ENCODE measurements at places on chromosomes 13 and 19.

DNA sequence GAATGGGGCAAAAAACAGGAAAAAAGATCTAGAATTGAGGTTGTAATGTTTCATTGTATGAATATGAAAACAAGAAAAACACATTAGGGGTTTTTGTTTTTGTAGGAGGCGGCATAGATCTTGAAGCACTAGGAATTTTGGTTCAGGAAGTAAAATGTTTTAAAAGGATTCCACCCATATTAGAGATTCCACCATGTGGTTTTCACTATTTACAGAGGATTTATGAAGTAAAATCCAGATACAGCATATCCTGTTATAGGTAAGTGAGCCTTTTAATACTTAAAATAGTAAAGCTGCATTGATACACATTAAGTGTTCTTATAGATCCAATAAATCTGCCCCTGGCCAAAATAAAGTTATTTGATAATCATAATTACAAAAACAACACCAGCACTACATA, 61.4 kb downstream of the MICU2 start:
- DNase-seq: no peak

DNA sequence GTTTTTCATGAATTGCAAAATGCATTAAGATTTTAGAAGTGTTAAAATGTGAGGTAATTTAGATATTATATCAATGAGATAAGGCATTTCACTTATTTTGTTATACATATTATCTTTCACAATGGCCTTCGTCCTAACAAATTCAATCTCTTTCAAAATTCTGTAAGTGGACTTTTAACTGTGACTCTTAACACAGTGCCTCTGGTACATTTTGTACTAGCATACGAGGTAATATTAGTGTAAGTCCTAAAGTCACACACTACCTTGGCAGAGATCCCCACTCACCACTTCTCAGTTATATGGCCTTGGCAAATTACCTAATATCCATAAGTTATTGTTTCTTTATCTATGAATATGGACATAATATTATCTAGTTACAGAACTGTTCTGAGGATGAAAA, 101.3 kb upstream of the SLITRK6 start:
- DNase-seq: no peak

DNA sequence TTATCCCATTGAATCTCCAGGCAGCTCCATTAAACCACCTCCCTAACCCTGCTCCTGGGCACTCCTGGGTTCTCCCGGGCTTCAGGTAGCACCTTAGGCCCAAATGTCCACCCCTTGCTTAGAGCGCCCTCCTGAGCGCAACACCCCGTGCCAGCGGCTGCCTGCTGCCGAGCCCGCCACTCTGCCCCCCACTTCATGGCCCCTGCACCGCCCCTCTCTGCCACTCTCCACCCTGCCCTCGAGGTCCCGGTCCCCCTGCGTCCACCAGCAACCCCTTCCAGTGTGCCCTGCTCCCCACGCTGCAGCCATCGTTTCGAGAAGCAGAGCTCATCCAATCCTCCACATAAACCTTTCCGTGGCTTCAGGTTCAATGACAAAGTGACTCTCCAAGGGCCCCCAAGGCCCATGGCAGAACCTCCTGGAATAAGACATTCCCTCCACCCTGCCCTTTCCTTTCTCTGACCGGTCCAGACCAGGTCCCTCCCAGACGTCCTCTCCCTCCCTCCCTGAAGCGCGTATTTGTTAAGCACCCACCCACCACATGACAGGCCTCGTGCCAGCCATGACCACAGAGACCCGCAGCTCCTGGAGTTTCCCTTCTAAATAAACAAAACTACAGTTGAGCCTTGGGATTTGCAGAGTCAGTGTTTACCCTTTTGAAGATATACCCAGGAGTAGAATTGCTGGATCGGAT, 66.6 kb downstream of the ARHGEF18 start:
- DNase-seq: no peak

DNA sequence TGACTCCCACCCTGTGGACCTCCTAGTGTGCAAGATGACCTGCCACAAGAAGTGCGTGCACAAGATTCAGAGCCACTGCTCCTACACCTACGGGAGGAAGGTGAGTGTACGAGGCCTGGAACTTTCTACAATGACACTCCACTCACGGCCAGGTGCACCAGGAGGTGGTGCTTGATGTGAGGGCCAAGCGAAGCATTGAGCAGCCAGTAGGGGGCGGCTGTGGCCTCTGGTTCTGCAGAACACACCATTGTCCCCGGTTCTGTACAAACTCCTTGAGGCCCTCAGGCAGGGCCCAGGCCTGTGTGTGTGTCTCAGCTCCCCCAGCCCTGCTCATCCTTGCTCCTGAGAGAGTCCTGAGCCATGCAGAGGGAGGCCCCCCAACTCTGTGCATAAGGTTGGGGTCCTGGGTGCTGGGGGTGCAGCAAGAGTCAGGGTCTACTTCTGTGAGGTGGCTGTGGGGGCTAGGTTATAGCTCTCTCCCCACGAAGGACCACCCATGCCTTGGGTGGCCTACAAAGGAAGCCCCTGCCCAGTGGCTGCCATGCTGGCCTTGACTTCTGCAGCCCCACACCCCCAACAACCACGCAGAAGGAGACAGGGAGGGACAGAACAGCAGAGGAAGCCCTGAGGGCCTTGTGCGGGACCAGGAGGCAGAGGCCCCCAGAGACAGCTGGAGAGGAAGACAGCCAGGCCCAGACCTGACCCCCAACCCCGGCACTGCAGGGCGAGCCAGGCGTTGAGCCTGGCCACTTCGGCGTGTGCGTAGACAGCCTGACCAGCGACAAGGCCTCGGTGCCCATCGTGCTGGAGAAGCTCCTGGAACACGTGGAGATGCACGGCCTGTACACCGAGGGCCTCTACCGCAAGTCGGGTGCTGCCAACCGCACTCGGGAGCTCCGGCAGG, 9.7 kb upstream of the USE1 start:
- peak; percentile 63 for DNase-seq

- DNase-seq: no peak
Observed at GRCh38 chr19:17889609-17890214, 18.0 kb downstream of the SLC5A5 start.

- DNase-seq: no peak
Observed at GRCh38 chr19:39607561-39607960, 5.2 kb downstream of the LGALS13 start.

- no peak for DNase-seq
Observed at GRCh38 chr19:48353677-48354076, 10.1 kb downstream of the TMEM143 start.

DNA sequence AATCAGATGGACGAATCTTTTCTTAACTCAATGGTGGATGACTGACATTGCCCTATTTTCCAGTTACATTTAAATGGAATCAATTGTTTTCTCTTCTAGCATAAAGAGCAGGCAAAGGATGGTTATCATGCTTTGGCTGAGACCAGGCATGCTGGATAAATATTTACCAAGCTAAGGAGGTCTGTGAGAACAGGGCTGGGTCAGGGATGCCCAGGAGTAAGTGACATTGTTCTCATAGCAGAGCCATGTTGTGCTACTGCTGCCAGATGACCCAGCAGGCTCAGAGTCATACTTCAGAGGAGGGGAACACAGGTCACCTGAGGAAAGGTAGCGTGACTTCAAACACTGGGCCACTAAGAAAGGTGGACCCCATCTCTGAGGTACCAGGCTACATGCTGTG, 116.0 kb upstream of the RNF113B start:
- DNase-seq: no peak

DNA sequence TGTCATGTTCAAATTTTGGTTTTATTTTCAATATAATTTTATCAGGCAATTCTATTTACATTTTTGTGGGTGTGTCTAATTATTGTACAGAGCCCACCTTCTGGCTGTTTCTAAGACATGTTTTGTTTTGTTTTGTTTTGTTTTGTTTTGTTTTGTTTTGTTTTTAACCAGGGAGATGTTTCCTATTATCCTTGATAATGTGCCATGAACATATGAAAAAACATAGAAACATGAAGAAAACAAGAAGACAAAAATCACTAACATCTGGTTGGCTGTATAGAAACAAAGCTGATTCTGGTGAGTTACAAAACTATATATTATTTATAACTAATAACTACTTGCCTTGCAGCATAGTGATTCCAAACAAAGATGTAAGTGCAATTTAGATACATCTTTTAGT, 128.1 kb upstream of the TRPC4 start:
- no peak for DNase-seq

DNA sequence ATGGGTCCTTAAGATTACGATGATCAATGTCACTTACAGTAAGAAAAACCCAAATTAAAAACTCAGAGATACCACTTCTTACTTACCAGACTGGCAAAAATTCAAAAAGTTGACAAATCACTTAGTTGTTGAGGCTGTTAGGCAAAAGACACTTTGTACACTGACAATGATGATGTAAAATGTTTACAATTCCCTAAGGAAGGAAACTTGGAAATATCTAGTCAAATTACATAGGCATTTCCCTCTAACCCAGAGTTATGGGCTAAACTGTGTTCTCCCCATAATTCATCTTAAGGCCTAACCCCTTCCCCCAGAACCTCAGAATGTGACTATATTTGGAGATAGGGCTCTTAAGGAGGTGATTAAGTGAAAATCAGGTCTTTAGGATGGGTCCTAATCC, 12.0 kb downstream of the TGDS start:
- no peak for DNase-seq

DNA sequence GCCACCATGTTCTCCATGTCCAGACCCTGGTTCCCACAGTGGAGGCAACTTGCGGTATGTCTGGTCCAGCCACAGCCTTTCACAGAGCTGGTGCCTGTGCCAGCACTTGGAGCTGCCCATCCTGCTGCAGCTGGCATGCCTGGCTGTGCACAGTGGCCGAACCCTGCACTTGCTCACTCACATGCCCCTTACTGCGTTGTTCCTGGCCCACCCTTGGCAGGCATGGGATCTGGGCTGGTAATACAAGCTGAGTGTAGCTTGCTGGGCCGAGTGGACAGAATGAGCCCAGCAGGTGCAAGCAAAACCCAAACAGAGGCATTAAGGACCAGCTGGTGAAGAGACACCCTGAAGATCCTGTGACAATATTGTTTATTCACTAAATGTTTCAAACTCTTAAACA, 583.9 kb upstream of the SLITRK6 start:
- DNase-seq: no peak

GRCh38 chr13:80339563-80339911, 1.4 kb downstream of the SPRY2 start:
- DNase-seq: no peak

- DNase-seq: no peak
Observed at GRCh38 chr19:21824679-21825078, 11.3 kb downstream of the ZNF43 start.

DNA sequence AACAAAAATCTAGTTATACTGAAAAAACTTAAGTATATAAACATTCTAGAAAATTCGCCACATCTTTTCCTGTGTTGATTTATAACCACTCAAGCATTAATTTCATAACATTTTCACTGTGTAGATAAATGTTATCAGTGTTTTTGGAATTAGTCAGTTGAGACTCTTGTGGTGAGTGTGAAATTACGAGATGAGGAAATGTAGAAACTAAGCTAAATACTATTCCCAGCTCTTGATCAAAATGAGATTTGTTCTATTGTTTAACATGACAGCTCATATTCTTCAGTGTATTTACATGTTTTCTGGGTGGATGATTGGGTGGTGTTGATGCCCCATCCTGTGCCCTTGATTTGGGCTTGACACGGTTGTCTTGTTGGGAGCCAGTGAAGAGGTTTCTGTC, 406.8 kb downstream of the DACH1 start:
- DNase-seq: no peak

- DNase-seq: no peak
Observed at GRCh38 chr13:55615081-55615480, 1525.6 kb upstream of the PRR20A start.

DNA sequence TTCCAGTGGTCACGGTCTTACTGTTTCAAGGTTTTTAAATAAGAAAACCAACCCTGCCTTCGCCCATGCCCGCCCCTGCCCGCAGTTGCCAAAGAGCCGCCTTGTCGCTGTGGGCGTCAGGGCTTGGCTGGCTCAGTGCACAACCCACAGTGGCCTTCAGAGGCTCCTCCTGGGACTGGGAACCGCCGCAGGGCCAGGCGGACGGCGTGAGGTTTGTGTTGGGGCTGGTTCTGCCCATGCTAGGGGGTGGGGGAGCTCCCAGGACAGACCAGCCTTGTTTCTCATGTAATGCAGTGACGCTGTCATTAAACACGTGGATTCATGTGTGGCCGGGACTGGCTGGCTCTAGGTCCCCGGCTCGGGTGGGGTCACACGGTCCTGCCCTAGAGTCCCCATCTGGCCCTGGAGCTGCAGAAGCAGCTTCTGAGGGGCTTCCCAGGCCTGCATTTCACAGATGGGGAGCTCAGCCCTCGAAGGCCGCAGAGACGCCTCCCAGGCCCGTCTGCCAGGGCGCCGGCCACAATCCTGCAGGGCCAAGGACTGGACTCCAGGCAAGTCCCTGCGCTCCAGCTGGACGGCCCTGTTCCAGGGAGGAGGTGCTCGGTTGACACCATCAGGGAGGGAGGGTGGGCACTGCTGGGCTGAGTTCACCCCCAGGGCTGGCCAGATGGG, 2.4 kb upstream of the TEKTIP1 start:
- DNase-seq: peak; percentile 70

All from glutamatergic neuron (in vitro differentiated cells).